T-helper 17 cell (primary cell): ENCODE measurements at places on chromosomes 3 and 15.

DNA sequence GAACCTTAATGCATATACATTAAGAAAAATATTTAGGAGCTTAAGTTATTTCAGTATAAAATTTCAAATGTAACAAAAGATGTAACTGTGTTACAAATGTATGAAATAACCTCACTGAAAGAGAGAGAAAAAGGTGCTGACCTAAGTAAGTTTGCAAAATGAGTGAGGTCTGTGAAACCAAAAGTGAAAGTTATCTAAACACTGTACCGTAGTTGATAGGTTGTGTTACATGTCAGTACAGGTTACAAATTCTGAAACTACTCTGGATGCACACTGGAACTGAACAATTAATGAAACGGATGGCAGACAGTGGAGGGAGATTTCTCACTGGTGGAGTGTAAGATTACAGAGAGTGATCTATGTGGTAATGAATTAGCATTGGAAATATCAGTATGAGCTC, 420.7 kb downstream of the ZNF385D start:
- no peak for DNase-seq

- DNase-seq = no peak
Observed at GRCh38 chr3:75042941-75043340, 428.5 kb upstream of the CNTN3 start.

- no peak for DNase-seq
Observed at GRCh38 chr15:100275641-100276040, 66.1 kb downstream of the ADAMTS17 start.

DNA sequence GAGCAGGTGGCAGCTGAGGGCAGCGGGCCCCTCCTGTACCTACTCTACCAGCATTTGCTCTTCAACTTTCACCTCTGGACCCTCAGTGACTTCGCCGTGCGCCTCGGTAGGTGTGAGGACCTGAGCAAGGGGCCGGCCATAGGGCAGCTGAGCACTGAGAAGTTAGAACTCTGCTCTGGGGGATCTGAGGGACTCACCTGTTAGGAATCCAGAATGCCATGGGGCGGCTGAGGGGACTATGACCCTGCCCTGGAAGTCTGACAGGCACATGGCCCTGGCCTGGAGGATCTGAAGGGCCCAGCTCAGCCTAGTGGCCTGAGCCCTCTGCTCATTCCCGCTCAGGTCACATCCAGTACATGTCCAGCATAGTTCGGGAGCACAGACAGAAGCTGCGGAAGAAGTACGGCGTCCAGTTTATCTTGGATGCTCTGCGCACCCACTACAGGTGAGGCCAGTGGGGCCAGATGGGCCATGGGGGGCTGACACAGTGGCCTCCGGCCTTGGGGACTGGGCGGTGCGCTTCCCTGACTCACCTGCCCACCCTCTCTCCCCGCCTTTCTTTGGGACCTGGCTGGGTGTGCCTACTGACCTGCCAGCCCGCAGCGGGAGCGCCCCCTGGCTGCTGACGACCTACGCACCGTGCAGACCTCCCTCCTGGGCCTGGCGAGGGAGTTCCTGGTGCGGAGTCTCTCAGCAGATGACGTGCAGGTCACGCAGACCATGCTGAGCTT, 18.8 kb downstream of the NBEAL2 start:
- DNase-seq = peak; percentile 75
